ENCODE measurements at places on chromosomes 7 and 10.
A peak's percentile ranks its signal among the peaks of the same experiment; 100 is the strongest.

DNA sequence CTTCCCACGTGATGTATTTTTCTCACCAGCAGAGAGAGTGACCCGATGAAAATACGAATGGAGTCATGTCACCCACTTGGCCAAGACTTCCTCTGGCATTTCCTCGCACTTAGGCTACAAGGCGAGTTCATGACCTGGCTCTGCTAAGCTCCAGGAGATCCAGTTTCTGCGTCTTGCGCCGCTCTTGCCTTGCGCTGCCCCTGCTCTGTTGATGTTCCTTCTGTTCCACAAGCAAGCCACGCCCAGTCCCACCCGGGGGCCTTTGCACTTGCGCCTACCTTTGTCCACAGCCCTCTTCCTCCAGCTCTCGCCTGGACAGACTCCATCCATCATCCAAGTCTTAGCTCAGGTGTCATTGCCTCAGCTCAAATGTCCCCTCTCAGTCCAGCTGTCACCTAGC is 116.3 kb upstream of the SHH start:
- DNase-seq, result no peak

GRCh38 chr10:132543916-132544743 is 6.5 kb downstream of the INPP5A start:
- DNase-seq, result no peak

DNA sequence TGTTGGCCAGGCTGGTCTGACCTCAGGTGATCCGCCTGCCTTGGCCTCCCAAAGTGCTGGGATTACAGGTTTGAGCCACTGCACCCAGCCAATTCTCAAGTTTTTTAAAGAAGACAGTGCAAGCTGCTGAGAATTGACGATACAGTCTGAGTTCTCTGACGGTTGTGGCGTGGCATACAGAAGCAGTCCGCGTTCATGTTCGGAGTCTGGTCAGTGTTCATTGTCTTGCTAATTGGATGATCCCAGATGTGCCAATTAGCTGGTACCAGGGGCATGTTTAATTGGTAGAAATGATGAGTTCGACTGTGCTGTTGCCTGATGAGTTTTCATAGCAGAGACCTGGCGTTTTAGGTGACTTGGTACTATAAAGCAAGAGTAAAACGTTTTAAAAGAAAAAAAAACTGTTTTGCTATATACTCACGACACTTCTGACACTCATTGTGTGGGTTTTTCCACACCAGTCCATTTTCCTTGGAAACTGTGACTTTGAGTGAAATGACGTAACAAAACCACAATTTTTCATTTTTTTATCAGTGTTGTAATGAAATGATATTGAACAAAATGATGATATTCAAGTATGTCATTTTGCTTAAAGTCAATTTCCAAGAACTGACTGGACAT is 32.3 kb downstream of the CAMK1D start:
- DNase-seq, result no peak

DNA sequence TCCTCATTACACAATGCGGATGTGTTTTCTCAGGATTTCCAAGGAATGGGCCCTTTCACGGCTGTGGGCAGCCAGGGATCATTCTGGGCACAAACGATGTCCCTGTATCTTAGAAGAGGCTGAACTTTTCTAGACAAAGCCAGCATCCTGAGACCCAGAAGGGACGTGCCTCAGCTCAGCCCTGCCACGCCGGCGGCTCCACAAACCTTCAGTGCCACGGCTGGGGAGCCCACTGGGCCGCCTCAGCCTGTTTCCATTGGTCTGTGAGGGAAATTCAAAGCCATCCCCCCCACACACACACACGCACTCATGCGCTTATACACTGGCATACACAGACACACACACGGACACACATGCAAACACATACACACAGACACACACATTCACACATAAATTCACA is 344.9 kb upstream of the MKI67 start:
- DNase-seq, result no peak

DNA sequence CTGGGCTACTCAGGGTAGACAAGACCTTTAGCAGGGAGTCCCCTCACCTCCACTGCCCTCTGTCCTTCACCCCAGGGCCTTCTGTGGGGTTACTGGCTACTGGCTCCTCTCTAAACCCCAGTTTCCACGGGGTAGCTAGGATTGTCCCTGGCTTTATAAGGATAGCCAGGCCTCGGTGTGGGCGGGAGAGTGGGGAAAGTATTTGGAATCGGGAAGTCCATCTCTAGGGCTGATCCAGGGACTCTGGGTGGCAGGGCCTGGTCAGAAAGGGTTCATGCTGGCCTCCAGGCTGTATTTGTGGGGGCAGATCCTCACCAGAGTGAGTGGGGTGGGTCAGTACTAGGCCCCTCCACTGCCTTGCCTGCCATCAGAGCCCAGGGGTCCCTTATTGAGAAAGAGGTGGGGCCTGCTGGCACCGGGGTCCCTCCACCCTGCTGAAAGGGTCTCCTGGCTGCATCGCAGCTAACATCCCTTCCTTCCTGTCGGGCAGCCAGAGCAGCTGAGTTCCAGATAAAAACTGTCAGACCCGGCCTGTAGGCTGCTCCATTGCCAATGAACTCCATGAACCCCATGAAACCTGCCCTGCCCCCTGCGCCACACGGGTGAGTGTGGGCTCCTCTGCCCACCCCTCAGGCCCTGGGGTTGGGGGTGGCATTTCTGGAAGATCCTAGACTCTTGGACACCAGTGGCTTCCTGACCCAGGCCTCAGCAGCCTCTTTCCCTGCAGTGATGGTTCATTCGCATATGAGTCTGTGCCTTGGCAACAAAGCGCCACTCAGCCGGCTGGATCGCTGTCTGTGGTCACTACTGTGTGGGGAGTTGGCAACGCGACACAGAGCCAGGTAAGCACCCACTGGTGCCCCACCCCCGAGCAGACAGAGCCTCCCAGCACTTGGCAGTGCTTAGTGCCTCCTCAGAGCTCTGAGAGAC is 7.3 kb downstream of the ZMIZ2 start:
- DNase-seq, result no peak

GRCh38 chr7:18685971-18686370 is 190.4 kb downstream of the HDAC9 start:
- DNase-seq, result no peak

DNA sequence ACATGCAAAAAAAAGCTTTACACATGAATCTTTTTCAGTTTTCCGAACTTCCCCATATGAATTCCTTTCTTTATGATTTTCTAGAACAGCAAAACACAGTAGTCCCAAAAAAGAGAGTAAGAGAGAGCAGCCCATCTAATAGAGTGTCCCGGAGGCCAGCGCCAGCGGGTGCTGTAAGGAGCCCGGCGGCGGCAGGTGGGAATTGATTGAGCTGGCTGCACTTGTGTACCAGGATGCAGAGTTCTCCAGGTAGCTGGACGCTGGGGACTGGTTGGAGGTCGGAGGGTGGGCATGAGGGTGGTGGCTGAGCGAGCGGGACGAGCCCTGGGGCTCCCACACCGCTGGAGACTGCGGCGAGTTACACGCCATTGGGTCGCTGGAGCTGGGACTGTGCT is 4.0 kb downstream of the DLX5 start:
- no peak for DNase-seq

DNA sequence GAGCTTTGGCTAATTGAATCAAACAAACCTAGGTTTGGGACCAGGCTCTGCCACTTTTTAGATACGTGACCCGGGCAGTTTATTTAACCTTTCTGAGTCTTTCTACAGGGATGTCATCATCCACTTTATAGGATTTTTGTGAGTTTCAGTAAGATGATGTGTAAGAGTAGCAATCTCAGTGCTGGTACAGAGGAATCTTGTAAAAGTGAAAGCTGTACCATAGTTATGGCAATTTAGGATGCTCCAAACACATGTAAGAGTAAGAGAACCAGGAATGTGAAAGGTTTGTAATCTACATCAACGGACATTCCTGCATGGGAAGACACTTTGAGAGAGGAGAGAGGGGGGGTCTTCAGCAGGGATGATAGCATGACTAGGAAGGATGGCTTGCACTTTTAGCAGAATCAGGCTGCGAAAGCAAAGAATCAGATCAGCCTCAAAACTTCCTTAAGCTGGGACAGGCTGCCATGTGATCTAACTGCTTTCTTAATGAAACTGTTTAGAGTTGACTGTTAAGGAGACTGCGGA is 968 bp downstream of the NOLC1 start:
- no peak for DNase-seq

DNA sequence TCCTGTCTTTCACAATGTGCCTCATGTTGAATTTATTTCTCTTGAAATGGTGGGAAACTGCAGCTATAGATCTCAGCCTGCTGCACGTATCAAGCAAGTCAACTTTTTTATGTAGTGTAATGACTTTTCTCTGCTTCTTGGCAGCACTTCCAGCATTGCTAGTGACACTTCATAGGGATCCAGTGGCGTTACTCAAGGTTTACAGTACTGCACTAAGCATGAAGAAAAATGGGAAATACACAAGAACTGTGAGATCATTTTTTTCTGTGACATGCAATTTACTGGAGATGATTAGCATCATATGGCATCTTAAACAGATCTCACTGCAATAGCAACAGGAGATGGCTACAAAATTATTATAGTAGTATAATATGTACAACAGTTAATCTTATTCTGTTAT is 90.9 kb downstream of the POLR1F start:
- DNase-seq, result no peak

GRCh38 chr7:2138146-2138765 is 94.5 kb downstream of the MAD1L1 start:
- peak; percentile 15 for DNase-seq

GRCh38 chr7:101567230-101567629 is 61.9 kb downstream of the MYL10 start:
- DNase-seq, result no peak

Measured in stimulated activated CD8-positive, alpha-beta memory T cell treated with anti-CD3 and anti-CD28 coated beads, Interleukin-2, amount 100 ng/mL, for 1 hour (primary cell).